ENCODE measurements at places on chromosomes 5 and 9.

DNA sequence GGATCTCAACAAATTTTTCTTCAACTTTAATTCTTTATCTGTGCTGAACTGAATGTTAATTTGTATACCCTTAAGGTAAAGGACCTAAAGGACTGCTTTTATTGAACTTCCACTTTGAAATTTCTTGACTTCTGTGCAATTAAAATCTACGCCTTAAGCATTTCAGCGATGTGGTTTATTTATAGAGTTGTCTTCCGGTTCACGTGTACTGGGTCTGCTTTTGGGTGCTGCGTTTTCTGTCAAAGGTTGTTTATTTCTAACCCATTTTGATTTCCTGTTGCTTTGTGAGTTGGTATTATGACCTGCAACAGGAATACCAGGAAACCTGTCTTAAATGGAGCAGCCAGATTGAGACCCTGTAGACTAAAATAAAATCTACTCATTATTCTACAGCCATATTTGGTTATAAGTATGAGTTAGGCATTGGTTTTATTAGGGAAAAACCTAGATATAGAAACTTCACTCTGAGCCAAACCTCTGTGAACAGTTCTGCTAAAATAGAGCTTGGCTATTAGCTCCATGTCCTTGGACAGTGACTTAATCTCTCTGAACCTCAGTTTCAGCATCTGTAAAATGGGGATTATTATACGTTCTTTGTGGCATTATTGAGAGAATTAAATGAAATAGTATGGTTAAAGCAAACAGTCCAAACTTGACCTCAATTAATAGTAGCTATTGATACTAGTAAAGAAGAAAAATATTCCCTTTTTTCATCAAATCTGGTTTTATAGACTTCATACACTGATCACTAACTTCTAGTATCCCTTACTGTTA is 3.5 kb downstream of the MRRF start:
- no peak for DNase-seq

- DNase-seq: no peak
Observed at GRCh38 chr9:84493284-84493947, 152.9 kb upstream of the SLC28A3 start.

DNA sequence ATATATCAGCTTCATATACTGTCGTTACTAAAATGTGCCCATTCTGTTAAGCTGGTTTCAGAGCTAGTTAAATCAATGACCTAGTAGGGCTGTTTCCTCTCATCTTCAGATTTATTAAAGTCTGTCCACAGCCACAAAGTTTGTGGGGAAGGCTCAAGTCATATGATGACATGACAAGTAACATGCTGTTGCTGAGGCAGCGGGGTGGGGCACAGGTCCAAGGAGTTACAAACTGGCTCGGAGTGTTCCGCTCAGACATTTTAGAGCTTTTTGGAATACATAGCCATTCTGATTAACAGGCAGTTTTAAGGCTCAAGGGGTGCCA is 2.7 kb upstream of the ANP32B start:
- peak; percentile 45 for DNase-seq

DNA sequence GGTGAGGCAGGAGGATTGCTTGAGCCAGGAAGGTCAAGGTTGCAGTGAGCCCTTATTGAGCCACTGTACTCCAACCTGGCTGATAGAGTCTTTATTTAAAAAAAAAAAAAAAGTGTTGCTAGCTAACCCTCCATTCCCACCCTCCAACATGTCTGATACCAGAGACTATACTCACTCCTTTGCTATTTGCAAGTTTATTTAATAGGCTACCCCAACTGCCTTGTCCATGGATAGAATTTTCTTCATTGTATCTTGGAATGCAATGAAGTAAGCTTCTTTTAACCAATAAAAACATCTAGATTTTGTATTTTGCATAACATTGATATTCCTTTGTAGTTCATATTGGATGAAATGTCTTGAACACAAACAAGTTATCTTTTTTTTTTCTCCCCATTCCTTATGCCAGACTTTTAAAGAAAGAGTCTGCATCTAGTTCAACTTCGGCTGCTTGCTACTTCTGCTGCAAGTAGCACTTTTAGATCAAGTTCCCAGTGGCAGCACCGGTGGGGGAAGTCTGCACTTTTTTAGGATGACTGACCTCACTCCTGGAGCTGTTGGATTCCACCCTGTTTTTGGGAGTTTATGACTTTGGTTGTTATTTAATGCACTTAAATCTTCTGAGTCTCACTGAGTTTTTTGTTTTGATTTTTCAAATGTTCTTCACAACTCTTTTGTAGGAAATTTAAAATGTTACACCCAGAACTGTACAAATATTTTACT is 112.5 kb downstream of the UHRF2 start:
- DNase-seq: peak; percentile 42

DNA sequence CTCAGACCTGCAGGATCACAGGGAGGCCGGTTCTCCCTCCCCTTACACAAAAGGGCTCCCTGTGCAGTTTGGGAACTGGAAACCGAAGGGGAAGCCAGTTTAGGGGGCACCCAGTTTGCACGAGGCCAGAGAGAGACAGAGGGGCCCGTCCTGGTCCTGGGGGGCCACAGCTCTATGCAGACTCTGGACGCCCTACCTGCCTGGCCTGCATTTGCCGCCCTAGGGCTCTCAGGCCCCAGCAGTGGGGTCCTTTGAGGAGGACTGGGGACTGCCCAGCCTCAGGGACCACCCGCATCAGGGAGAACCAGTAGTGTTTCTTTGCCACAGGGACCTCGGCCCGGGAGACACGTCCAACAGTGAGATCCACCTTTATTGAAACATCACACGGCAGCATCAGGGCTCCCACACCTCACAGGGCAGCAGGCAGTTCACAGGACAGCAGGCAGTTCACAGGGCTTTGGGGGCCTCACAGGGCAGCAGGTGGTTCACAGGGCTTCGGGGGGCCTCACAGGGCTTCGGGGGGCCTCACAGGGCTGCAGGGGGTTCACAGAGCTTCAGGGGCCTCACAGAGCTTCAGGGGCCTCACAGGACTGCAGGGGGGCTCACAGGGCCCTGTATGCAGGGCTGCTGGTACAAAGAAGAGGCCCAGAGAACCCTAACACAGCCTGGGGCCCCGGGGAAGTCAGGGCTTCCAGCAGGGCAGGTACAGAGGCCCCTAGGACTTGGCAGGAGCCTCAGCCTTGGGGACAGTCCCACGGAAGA is 648 bp upstream of the NSMF start:
- no peak for DNase-seq

DNA sequence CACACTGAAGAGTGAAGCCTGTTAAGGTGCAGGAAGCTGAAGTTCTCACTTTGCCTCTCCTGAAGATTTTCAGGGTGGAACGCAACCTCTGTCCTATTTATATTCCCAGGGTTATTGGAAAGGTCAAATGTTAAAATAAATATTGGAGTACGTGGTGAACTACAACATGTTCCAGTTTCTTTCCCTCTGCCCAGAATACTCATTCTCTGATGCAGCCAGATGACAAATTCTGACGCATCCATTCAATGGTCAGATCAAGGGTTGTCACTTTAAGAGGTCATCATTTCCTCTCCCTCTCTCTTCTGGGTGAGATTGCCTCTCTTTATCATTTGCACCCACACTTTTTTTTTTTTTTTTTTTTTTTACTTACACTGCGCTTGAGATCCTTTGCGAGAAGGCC is 277.1 kb downstream of the BRINP1 start:
- DNase-seq: no peak

GRCh38 chr9:21730899-21731298 is 71.5 kb upstream of the MTAP start:
- DNase-seq: no peak

- no peak for DNase-seq
Observed at GRCh38 chr9:71270554-71270953, 149.1 kb upstream of the TRPM3 start.

DNA sequence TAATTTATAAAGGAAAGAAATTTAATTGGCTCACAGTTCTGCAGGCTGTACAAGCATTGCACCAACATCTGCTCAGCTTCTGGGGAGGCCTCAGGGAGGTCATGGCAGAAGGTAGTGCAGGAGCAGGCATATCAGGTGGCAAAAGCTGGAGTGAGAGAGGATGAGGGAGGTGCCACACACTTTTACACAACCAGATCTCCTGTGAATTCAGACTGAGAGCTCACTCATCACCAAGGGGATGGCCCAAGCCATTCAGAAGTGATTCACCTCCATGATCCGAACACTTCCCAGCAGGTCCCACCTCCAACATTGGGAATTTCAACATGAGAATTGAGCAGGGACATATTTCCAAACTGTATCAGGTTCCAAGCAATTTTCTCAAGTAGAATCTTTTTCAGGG is 84.7 kb upstream of the BRINP1 start:
- peak; percentile 43 for DNase-seq

- DNase-seq: peak; percentile 17
Observed at GRCh38 chr5:89694026-89694550, 715.5 kb downstream of the CETN3 start.

DNA sequence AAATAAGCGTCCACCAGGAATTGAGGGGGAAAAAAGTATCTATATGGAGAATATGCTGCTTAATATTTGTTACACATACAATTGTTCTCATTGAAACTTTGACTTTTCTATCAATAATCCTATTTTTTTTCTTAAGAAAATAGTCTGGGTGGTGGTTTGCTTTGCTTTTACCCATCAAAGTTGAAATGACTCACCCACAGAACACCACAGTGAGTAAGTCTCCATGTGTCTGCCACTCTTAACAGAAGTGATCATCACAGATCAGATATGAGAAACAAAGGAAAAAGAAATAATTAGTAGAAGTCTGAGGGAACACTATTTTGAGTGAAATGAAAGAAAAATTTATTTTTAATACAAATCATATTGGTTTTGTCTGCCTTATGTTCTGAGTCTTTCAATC is 742.8 kb downstream of the CDH9 start:
- DNase-seq: no peak

DNA sequence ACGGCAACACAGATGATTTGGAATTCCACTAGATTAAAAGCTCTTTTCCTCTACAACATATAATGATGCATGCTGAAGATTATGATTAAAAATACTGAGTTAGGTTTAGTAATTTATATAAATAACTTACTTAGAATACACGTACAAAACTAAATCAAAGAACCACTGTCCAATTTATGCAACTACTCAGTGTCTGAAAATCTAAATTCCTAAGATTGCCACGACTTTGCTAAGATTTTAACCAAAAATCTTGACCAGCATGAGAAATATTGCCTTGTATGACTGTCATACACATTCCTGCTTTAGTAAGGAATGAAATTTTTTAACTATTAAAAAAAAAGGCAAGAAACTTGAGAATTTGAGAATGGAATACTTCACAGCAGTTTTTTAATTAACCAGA is 292.4 kb downstream of the ZNF608 start:
- DNase-seq: peak; percentile 49

DNA sequence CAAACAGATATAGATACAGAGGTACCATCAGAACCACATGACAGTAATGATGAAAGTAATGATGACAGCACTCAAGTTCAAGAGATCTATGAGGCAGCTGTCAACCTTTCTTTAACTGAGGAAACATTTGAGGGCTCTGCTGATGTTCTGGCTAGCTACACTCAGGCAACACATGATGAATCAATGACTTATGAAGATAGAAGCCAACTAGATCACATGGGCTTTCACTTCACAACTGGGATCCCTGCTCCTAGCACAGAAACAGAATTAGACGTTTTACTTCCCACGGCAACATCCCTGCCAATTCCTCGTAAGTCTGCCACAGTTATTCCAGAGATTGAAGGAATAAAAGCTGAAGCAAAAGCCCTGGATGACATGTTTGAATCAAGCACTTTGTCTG is 69.2 kb downstream of the VCAN start:
- no peak for DNase-seq

DNA sequence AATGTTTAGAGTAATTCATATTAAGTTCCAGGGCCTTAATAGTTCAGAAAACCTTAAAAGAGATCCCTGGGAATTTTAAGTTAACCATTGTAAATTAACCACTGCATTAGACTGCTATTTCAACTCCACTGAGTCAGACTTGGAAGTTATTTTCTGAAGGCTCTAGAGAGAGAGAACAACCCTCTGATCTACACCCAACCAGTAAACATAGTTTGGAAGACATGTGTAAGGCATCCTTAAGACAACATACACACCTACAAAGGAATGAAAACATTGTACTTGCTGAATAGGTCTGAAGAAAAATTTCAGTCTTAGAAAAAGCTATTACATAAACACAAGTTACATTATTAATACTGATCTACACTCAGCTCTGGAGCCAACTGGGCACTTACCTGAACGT is 158.2 kb upstream of the FST start:
- no peak for DNase-seq

- DNase-seq: peak; percentile 10
Observed at GRCh38 chr5:32908641-32909040, 197.5 kb downstream of the NPR3 start.

DNA sequence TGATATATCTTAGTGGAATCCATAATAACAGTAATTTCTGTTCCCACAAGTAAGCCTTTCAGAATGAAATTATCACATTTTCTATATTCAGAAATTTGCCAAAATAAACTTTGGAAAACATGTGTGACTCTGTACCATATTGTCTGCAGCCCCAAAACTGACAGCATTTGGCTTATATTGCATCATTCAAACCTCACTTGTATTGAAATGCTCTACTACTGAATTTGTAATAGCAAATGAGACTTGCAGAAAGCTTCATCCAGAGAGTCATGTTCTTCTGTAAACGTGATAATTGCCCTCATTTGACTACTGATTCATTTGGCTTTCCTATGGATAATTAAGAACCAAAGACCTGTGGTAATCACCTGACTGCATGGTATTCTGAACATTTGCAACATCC is 1249.5 kb upstream of the CDH18 start:
- DNase-seq: peak; percentile 38

DNA sequence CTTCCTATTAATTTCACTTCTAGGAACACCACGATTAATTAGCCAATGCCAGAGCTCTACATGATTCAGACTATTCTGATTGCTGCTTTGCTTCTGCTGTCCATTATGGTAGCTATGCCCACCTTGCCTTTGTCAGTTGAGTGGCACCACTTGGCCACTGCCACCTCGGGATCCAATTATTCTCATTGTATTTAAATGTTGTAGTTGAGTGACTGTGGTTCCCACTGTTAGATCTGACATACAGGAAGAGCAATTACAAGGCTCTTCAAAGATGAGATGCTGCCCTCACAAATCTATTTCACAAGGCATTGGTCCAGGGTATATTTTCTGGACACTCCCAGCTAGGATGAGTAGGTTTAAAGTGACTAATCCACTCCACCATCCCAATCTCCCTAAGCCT is 864.5 kb upstream of the EDIL3 start:
- DNase-seq: no peak

- DNase-seq: peak; percentile 83
Observed at GRCh38 chr5:141846031-141846430, 32.2 kb downstream of the PCDH1 start.

GRCh38 chr5:107919361-107919760 is 248.6 kb upstream of the EFNA5 start:
- DNase-seq: peak; percentile 5
